Activated CD4-positive, alpha-beta T cell treated with anti-CD3 and anti-CD28 coated beads for 36 hours (primary cell): ENCODE measurements at places on chromosomes 1 and 21. TPM values are rescaled to one million over a fixed set of nuclear protein-coding genes. Genes with fewer than 3 reads are reported as not detected.
A peak's percentile ranks its signal among the peaks of the same experiment; 100 is the strongest.

GRCh38 chr1:211326528-211327345 lies at the start of gene TRAF5:
TRAF5 (plus strand) TSS chr1:211326833; CDS start chr1:211353240, 26,407 bp downstream.
- DNase-seq, result peak; percentile 67

DNA sequence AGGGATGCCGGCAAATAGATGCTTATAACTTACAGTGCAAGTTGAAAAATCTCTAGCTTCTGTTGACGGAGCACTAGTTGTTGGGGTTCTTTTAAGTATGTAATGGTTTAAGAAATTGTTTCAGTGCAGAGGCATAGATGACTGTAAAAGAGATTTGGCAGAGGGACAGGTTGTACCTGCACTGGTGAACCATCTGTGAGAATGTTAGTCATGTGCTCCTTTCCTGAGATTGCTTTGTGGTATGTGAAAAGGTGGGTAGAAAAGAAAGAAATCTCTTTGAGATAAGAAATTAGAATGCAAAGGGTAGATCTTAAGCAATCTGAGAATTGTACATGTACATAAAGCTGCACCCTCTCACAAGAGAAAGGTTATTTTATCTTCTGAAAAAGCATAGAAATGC lies 19.4 kb downstream of the ZBTB37 start:
- DNase-seq, result no peak

Gene TLCD4
- total RNA-seq, result 0.19 TPM

Gene CACYBP
- 452 TPM for total RNA-seq

DNA sequence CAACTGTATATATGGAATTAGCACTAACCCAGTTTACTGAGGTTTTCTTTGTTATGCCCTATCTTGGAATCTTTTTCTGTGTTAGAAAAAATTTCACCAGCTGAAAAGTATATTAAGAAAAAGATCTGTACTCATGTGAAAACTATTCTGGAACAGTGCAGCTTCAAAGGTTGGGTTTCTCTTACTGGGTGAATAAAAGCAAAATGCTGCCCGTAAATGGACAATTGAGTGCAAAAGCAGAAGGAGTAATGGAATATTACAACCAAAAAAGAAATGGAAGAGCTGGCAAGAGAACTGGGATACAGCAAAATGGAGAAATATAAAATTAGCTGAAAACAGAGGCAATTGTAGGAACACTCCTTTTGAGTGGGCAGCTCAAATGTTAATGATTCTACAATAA lies 17.0 kb upstream of the RAVER2 start:
- DNase-seq, result no peak

Gene F13B
- total RNA-seq, result not detected

Gene ACTL8
- 0.09 TPM for total RNA-seq

DNA sequence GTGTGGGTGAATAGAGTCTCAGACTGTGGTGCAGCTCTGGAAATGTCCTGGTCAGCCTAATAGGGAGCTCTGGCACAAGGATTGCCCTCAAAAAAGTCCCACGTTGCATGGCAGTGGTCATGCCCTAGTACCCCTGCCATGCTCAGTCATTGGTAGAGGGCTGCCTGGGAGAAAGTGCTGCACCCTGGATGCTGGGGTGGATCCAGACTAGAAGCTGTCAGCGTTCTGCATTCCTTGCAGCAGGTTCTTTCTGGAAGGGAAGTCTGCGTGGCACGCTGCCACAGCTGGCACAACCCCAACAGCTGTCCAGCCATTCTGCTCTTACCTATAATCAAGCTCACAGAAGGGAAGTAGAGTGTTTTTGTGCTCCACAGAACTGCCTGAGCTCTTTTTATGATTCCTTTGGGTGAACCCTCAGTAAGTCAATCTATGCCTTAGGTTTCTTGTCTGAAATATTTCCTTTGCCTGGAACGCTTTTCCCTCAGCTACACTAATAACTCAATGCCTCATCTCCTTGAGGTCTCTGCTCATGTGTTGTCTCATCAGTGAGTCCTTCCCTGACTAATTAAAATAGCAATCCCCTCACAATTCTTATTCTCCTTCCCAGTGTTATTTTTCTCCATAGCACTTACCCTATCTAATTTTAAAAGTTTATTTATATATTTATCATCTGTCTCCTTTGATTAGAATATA lies 61.5 kb upstream of the JAK1 start:
- no peak for DNase-seq

DNA sequence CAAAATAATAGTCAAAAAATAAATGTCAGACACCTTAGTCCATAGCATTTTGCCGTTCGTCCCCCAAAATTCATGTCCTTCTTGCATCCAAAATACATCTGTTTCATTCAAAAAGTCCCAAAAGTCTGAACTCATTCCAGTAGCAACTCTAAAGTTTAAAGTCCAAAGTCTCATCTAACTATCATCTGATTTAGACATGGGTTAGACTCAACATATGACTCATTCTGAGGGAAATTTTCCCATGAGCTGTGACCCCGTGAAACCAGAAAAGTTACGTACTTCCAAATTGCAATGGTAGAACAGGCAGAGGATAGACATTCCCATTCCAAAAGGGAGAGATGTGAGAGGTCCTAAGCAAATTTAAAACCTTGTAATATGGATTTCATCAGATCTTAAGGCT lies 48.6 kb upstream of the CACHD1 start:
- DNase-seq, result no peak

- no peak for DNase-seq
Measured at GRCh38 chr1:217153361-217153760, 430.1 kb upstream of the ESRRG start.

DNA sequence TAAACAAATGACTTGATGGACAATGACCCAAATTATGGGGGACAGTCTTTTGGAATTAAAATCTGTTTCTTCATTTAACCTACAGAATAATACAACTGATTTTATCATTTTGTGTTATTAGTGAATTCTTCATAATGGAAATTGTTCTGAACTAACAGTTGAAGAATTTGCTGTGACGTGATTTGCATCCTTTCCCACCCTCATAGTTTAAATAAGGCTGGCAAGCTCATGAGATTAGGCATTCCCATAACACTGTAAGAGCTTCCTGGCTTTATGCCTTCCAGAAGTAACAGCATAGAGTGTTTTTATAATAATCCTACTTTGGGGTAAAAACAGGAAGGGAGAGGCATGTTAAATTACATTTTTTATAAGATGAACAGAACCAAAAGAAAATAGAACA lies 95.7 kb downstream of the ATP6V1G3 start:
- no peak for DNase-seq

- DNase-seq, result no peak
Measured at GRCh38 chr1:228163007-228163753, 2.4 kb upstream of the IBA57 start.

- no peak for DNase-seq
Measured at GRCh38 chr1:28885977-28886730, 28.2 kb upstream of the EPB41 start.

DNA sequence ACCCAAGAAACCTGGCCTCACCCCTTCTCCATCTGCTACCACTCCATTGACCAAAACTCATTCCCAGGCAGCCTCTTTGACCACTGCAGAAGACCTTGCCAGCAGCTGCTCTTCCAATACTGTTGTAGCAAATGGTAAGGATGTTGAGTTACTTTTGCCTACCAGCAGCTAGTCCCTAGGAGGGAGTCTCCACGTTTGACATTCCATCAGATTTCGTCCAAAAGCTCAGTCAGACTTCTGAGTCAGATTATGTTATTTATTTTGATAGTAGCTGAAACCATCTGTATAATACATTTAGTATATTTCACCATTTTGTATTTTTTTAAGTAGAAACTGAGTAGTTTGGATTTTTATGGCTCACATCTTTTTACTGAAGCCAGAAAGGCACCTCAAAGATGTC lies 51.5 kb upstream of the WNT2B start:
- DNase-seq, result no peak

DNA sequence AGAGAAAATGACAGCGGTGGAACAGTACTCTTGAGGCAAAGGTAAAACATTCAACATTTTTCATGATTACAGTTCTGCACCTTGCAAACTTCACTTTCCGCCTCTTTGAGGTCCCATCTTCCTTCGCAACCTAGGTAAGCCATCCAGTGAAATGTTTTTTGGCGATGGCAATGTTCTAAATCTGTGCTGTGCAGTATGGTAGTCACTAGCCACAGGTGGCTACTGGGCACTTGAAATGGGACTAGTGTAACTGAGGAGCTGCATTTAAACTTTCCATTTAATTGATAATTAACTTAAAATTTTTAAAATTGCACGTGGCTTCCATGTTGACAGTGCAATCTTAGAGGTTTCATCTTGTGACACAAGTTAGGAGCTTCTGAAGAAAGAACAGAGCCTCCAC lies 13.0 kb downstream of the EXOC8 start:
- no peak for DNase-seq

GRCh38 chr1:68361346-68361910 lies 88.3 kb downstream of the RPE65 start:
- DNase-seq, result no peak

Gene FAM3B
- not detected for total RNA-seq

Gene AMY2A
- not detected for total RNA-seq

- DNase-seq, result no peak
Measured at GRCh38 chr21:17051054-17051453, 461.8 kb upstream of the CXADR start.

Gene IARS2
- 59.9 TPM for total RNA-seq

- no peak for DNase-seq
Measured at GRCh38 chr21:38139380-38140168, 117.2 kb upstream of the KCNJ15 start.

- no peak for DNase-seq
Measured at GRCh38 chr1:199784138-199784895, 243.2 kb upstream of the NR5A2 start.

DNA sequence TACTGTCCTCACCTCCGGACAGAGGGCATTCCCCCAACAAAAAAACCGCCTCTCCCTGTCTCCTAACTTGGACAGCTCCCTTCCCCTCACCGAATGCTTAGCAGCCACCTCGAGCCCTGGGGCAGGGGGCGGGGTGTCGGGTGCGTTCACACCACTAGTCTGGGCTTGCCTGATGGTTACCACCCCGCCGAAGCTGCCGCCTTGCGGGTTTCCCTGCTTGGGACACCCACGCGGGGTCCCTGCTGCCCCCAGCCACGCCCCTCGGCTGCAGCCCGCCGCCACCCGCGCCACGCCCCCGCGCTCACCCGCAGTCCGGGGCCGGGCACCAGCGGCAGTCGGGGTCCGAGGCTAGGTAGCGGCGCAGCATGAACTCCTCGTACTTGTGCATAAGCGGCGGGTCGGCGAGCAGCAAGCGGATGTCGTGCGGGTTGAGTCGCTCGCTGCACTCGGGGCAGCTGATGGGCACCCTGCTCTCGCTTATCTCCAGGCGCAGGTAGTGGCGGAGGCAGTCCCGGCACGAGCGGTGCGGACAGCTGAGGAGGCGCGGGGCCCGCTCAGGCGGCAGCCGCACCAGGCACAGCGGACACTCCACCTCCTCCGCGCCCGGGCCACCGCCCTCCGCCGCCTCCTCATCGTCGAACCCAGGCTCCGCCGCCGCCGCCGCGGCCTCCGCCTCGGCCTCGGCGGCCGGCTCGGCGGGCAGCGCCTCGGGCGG lies 706 bp downstream of the RNF19B start:
- DNase-seq, result peak; percentile 78

Gene TSPAN1
- not detected for total RNA-seq

DNA sequence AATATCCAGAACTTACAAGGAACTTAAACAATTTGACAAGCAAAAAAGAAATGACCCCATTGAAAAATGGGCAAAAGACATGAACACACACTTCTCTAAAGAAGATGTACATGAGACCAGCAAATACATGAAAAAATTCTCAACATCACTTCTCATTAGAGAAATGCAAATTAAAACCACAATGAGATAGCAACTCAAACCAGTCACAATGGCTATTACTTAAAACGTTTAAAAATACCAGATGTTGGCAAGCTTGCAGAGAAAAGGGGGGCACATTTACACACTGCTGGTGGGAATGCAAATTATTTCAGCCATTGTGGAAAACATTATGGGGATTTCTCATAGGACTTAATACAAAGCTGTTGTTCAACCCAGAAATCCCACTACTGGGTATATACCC lies 1634.0 kb downstream of the NCAM2 start:
- no peak for DNase-seq

Gene CNN3
- total RNA-seq, result 3.1 TPM

DNA sequence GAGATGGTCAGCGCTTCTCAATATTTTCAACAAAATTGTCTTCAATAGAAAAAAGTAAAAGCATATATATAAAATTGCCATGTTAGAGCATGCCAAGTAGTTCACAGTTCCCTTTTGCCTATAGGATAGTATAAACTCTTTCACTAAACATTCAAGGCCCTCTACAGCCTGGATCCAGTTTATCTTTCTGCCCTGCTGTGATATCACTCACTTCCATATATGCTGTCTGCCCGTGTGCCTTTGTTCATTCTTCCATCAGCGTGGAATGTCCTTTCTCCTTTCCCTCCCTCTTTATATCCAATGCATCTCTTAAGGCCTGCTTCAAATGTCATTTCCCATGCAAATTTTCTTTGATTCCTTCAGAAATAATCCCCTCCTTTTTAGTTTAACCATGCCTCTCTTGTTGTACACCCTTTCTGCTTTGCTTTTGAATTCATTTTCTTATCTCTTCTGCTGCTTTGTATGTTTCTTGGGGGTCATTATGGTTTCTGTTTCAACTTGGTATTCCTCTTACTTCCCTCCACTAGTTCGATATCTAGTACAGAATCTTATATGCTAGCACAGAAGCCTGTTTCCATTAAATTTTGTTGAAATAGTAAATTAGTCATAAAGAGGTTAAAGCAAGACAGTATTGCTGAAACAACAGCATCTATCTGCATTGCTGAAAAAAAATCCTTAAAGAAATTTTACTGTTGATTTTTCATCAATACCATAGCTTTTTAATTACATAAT lies 44.7 kb downstream of the XCL2 start:
- DNase-seq, result no peak

DNA sequence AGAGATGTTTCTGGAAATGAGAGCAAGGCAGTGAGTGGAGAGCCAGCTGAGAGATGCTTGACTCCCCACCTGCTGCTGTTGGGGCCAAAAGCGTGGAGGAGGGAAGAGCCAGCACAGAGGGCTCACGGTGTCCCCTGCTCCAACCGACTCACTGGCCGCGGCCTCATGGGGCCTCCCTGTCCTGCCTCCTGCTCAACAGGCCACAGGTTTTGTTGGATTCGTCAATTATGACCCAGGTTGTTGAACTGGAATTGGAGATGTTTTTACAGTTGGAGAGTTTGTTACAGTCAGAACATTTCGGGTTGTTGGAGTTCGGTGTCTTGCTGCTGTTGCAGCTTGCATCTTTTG lies 21.4 kb downstream of the SKI start:
- DNase-seq, result no peak

- no peak for DNase-seq
Measured at GRCh38 chr1:96474985-96475743, 246.4 kb upstream of the PTBP2 start.

Gene JAM2
- total RNA-seq, result 1.2 TPM

GRCh38 chr1:222539951-222540597 lies 7.8 kb downstream of the HHIPL2 start:
- no peak for DNase-seq

DNA sequence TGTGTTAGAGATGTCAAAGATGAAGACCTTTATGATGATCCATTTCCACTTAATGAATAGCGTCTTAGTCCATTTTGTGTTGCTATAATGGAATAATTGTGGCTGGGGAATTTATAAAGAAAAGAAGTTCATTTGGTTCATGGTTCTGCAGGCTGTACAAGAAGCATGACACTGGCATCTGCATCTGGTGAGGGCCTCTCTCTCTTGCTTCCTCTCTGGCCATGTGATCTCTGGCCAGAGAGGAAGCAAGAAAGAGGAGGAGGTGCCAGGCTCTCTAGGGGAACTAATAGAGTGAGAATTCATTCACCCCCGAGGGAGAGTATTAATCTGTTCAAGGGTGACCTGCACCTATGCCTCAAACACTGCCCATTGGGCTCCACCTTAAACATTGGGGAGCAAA lies 242.8 kb downstream of the DISC1 start:
- DNase-seq, result no peak

Gene DMRTA2
- not detected for total RNA-seq

Gene C1QB
- not detected for total RNA-seq

- DNase-seq, result no peak
Measured at GRCh38 chr1:185939142-185939541, 205.0 kb downstream of the HMCN1 start.
